ENCODE measurements at places on chromosomes 2 and 18.

- DNase-seq: no peak
Measured at GRCh38 chr2:118340103-118340502, 251.8 kb downstream of the INSIG2 start.

DNA sequence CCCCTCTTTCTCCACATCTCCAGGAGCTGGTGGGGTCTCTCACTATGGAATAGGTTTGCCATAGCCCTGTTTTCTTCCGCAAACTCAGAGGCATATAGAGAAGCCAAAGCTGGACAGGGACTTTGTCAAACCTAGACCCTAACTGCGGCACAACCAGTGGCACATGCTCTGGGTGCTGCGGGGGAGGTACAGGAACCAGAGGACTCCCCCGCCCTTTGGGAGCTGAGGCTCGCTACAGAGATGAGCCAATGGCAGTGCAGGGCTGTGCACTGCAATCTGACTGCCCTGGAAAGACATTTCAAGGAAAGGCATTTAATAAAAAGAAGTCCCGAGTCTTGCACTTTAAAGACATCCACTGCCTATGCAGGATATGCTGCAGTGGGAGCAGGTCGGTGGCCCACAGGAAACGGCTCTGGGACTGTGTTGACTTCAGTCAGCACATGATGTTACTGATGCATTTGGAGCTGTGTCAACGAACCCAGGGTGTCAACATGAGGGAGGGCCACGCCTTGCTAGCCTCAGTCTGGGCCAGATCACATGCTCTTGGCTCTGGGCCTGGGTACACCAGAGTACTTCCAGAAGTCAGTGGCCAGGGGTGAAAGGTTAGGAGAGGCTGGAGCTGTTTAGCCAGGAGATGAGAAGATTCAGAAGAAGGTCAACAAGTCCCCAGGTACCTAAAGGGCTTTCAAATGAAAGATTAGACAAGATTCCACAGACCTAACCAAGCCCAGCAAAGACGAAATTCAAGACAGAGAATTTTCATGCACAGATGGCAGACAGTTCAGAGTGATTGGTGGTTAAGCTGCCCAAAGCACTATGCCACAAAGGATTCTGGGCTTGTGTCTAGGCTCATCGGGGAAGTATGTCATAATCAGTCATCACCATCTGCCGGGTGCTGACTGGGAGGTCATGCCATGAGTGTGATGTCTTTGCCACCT, 8.2 kb downstream of the SLC35F6 start:
- DNase-seq: no peak

- no peak for DNase-seq
Measured at GRCh38 chr2:127685410-127686080, 10.2 kb upstream of the LIMS2 start.

DNA sequence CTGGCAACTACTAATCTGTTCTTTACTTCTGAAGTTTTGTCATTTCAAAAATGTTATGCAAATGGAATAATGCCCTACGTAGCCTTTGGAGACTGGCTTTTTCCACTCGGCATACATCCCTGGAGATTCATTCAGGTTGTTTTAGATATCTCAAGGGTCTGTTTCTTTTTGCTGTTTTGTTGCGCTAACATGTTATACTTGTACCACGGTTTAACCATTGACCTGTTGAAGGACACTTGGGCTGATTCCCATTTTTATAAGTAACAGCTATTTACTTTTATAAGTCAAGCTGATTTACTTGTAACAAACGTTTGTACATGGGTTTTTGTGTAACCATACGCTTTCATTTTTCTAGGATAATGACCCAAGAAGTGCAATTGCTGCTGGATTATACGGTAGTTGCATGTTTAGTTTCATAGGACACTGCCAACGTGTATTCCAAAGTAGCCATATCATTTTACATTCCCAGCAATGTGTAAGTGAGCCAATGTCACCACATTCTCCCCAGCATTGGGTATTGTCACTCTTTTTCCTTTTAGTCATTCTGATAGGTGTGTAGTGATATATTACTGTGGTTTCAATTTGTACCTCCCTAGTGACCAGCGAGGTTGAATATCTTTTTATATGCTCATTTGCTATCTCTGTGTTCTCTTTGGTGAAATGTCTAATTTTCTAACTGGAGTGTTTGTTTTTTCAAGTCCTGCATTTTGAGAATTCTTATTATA, 36.5 kb upstream of the STAT4 start:
- DNase-seq: no peak

DNA sequence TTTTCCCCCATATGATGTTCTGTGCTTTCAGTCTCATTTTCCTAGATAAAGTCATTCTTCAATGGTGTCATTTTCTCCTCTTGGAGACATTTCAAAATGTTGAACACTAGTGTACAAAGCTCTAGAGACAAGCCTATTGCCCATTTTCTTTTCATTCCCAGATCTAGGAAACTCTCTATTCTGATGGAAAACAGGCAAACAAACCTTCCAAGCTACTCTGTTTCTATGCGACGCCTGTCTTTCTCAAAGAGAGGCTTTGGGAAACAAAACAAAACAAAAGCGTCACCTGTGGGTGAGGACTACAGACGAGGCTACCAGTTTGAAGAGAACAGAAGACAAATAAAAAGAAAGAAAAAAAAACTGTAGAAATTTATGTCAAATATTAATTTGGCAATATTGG, 311.0 kb downstream of the CBLN2 start:
- no peak for DNase-seq

- no peak for DNase-seq
Measured at GRCh38 chr2:33104052-33104623, 157.4 kb downstream of the LTBP1 start.

GRCh38 chr2:189175869-189176433, 3.6 kb downstream of the COL5A2 start:
- no peak for DNase-seq

DNA sequence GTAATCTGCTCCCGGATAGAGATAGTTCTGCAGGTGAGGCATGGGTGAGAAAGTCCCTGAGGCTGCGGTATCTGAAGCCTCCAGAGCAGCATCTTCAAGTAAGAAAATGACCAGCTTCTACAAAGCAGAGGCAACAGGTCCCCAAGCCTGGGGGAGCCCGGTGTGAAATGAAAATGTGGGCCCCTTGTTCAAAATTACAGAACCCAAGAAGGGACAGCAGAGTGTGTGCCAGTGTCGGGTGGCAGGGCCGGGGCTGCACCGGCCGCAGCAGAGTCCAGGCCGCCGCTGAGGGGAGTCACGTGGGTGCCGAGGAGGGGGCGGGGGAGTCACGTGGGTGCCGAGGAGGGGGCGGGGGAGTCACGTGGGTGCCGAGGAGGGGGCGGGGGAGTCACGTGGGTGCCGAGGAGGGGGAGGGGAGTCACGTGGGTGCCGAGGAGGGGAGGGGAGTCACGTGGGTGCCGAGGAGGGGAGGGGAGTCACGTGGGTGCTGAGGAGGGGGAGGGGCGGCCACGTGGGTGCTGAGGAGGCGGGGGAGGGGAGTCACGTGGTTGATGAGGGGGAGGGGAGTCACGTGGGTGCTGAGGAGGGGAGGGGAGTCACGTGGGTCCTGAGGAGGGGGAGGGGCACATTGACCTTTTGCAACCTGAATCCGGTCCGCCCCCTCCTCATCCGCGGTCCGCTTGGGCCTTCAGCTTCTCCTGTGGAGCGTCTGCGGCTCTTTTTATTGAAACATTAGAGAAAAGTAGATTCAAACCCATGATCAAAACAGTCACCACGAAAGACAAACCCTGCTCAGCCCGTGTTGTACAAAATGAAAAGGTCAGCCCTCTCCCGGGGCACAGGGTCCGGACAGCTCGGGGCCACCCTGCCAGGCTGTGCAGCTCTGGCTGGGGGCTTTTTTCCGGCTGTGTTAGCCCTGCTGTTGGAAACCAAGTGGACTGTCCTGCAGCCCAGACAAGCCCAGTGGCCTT, 10.4 kb downstream of the COLEC11 start:
- no peak for DNase-seq

DNA sequence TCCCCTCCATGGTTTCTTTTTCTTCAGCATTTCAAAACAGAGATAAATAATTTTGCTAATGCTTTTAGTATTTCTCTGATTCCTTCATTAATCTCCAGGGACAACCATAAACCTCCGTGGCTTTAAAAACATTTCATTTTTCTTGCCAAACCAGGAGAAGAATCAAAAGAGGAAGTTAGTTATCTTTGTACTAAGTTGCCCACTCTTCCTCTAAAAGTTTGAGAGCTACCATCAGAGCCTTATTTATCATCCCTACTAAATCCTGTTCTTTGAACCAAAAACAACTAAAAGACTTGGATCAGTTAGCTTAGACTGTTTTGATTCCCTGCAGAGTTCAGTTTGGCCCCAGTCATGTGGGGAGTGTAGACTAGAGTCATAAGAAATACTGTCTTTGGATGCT, 208.4 kb downstream of the SETBP1 start:
- DNase-seq: no peak

- no peak for DNase-seq
Measured at GRCh38 chr2:206556357-206556949, 85.8 kb upstream of the FAM237A start.

GRCh38 chr2:166240387-166241313, 112.8 kb upstream of the SCN1A start:
- no peak for DNase-seq

DNA sequence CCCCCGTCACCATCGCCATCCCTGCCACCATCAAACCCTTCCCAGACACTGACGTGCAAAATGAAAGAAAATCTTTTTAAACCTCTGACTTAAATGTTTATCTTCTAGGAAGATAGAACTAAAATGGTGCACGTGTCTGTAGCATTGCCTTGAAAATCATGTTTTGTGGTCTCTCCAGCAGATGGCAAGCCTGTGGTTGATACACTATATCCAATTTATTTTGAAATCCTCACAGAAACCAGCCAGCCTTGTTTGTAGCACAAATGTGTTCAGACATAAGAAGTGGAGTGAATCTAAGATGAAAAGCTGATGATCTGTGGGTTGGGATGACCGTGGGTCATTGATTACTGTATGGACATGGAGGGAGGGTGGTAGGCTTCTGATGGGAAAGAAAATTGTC, 436.2 kb upstream of the SMIM21 start:
- no peak for DNase-seq

Data from stimulated activated CD8-positive, alpha-beta memory T cell treated with anti-CD3 and anti-CD28 coated beads, Interleukin-4, amount 100 ng/mL, for 4 hours (primary cell).